ENCODE measurements at places on chromosomes 7 and 10.

DNA sequence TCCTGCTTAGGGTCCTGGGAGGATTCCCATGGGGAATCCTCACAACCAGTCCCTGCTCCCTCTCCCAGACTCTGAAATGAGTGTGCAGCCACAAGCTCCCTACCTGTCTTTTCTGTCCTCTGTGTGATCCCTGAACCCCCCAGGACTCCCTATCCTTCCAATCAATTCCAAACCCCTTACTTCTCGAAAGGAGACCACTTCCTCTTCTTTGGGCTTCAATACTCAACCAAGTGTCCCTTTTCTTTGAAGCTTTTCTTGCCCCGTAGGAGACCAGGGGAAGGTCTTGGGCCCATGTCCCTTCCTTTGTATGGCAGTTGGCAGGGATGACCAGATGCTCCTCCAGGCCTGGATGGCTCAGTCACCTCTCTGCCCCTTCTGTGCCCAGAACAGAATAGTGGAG lies 1.7 kb downstream of the AEBP1 start:
- DNase-seq, result no peak

GRCh38 chr7:4790078-4790465 lies 14.6 kb downstream of the AP5Z1 start:
- DNase-seq, result no peak

DNA sequence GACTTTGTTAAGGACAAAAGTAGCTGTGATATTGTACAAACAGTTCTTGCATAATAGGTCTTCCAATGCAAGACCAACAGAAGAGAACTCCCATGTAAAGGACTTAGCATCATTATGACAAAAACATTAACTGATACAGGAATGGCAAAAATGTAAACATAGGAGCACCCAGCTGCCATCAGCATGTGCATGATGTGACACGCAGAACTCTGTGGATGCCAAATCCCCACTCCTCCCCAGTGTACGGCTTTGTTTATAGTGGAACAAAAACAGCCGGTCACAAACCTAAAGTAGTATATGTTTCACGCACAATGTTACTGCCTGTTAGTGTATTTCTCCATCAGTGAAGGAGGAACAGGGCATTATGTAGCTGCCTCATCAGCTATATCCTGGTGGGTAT lies 316.0 kb upstream of the AOAH start:
- no peak for DNase-seq

DNA sequence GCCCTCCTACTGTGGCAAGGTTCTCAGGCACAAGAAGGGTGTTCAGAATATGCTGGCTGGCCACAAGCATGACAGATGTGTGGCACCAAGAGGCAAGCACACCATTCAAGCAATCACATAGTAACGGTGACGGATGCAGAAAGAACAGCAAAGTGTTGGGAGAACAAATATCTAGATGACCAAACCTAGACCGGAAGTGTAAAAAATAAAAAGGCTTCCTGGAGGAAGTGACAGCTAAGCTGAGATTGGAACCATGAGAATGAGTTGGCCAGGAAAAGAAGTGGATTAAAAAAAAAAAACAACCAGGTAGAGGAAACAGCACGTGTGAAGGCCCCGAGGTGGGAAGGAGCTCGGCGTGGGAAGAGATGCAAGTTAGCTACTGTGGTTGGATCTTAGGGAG lies 22.0 kb downstream of the GHRHR start:
- no peak for DNase-seq

GRCh38 chr10:56319386-56319785 lies 41.7 kb downstream of the ZWINT start:
- DNase-seq, result no peak

- DNase-seq, result peak; percentile 66
These were observed at the start of gene MINPP1 for GRCh38 chr10:87504640-87505365. Gene MINPP1 (plus strand): TSS chr10:87504893. CDS start chr10:87504916, 23 bp downstream.

GRCh38 chr10:49744924-49745605 lies 17.1 kb downstream of the OGDHL start:
- no peak for DNase-seq

DNA sequence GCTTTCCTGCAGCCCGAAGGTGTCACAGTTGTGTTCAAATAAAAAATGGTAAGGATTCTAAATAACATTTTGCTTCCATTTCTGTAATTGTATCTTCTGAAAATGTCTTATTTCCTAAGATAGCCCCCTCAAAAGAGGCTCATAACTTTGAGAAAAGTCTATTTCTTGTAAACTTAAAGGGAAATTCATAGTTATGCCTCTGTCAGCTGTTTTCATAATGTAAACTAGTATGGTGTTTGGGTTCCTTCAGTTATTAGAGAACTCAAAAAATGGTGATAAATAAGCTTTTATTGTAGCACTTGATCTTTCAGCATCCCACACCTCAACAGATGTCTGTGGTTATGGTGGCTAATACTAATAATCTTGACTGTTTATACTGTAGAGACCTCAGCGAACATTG lies 57.1 kb downstream of the KLHDC10 start:
- no peak for DNase-seq

- peak; percentile 30 for DNase-seq
These were observed 537 bp downstream of the FOXK1 start for GRCh38 chr7:4682621-4683042.

DNA sequence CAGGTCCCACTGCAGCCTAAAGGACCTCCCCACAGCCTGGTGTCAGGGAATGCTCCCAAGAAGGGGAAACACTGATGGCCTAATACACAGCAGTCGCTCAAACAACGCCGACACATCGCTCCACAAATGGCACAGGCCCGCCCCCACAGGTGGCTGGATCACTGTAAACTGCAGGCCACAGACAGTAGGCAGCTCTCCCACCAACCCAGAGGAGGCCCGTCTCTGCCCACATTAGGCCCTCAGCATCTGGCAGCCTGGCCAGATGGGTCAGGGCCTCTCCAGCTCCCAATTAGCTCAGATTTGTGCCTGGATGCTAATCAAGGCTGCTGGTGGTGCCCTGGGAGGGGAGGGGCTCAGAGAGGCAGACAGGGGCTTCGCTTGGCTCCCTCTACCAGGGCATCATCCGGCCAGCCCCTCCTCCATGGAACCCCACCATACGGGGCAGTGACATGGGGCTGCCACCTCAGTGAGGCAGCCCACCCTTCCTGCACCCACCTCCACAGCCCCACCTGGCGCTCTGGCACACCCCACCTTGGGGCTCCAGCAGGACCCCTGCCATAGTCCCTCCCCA lies 42.7 kb downstream of the CAMK2B start:
- DNase-seq, result no peak

DNA sequence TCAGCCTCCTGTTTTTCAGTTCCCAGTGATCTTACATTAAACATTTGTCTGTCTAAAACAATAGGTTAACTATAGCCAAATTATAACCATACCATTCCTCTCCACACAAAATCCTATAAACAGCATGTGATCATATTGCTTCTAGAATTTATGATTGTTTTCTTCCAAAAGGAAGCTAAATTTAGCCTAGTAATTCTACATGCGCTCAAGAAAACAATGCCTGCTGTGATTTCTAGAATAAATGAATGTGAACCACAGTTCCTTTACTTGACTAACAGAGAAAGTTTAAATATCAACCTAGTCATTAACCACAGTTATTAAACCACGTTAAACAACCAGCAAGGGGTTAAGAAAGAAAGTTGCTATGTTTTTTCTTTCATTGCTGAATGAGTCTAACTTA lies 26.4 kb downstream of the MET start:
- no peak for DNase-seq

- no peak for DNase-seq
These were observed 34.8 kb downstream of the CFAP43 start for GRCh38 chr10:104197364-104197763.

DNA sequence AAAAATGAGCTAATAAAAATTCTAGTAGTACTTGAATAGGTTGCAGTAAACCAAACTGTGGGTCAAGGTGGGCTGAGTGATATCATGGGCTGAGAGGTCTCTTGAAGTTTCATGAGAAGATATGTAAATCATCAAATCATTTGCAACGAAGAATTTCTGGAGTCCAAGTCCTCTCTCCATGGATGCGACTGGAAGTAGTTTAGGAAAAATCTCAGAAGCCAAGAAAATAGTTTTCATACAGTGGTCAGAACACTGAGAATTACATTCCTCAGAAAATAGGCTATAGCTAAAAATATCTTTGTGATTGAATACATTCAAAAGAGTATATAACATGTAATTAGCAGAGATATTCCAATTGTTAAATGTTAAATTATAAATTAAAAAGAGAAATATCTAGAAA lies 3.6 kb upstream of the IFIT1 start:
- DNase-seq, result no peak

DNA sequence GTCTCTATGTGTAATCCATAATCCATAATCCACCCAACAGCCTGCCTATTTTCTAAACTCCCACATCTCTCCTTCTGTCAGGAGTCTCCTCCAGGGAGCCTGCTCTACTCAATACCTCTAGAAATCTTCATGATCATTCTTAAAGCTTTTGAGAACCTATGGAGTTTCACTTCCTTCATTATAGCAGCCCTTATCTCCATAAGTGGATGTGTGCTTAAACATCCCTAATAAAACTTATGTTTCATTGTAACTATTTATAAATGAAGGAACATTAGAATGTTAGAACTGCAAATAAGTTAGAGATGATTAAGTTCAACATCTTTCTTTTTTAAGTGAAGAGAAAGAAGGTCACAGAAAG lies 8.5 kb downstream of the CPED1 start:
- no peak for DNase-seq

DNA sequence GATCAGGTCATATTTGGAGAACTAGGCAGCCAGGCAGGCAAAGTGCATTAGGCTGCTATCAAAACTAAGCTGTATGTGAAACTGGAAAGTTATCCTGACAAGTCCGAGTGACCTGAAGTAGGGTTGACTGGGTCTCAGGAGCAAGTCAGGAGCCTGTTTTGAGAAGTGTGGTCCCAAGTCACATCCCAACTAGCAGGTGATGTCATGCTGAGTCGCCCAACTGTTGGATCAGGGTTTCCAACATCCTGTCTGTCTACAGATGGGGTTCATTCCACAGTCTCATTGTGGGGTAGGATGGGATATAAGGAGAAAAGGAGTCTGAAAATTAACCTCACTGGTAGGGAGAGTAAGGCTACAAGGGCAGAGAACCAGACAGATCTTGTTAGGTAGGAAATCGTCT lies 27.0 kb downstream of the SLC26A4 start:
- no peak for DNase-seq

DNA sequence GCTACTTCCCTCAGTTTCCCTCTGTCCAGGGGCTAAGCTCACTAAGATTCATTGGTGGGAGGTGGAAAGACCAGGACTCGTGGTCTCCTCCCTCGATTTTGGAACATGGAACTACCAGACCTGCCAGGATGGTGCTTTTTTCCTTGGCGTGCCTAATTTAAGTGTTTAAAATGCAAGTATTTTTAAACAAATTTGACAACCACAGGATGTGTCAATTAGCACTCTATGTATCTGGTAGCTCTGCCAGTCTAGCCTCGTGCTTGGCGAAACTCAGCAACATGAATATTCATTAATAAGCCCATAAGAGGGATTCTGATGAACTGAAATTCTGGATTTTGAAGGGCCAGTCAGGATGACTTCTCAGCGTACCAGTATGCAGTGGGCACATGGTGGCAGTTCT lies 145.0 kb upstream of the PRR15 start:
- DNase-seq, result no peak

DNA sequence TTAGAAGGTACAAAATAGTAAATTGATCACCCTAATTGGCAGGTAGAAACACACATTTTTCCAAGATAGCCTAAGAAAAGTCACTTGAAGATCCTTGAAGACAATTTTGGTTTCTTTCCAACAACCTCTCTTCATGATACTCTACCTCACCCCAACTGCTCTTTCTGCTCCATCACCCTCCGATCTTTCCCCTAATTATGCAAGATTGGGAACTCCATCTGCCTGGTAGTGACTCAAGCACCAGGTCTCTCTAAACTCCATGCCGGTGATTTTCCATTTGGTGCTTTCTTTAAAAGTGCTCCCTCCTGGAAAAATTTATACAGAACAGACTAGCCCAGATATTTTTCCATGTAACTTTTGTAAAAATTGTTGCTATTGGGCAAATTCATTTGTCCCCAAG lies 1.1 kb upstream of the AKR1B1 start:
- DNase-seq, result no peak

- no peak for DNase-seq
These were observed 54.3 kb upstream of the SMNDC1 start for GRCh38 chr10:110358869-110359629.

- DNase-seq, result no peak
These were observed 48.5 kb upstream of the NXPH1 start for GRCh38 chr7:8384901-8385300.

- DNase-seq, result no peak
These were observed 196.1 kb downstream of the NXPH1 start for GRCh38 chr7:8629504-8629903.

DNA sequence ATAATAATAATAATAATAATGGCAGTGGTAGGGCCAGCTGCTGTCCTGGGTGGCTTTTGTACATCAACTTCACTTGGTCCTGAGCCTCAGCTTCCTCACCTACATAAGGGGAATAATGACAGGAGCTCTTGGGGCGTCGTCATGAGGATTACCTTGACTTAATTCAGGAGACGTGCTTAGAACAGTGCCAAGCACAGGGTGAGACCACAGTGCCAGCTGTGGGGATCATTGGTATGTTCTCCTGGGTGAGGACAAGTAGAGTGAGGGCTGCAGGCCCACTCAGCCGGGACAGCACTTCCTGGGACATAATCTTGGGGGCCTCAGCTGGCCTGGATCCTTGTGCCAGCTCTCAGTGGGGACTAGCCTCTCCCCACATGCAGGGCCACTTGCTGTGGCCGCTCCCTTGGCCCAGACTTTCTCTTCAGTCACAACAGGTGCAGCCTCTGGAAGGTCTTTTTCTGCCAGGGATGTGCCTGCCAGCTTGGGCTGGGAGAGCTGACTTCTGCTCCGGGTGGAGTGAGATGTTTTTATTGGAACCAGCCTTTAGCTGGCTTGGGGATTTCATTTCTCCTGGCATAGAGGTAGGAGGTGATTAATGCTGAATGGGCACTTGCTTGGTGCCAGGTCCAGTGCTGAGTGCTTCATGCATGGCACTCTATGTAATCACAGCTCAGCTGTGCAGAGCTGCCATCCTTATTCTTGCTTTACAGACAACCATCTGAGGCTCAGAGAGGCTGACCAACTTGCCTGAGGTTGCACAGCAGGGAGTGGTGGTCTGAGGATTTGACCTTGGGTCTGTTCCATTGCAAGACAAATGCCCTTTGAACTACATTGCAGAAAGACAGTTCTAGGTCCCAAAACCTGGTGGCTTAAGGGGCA lies 45.3 kb downstream of the TSPAN15 start:
- no peak for DNase-seq
